ENCODE measurements at places on chromosomes 4 and X.
A peak's percentile ranks its signal among the peaks of the same experiment; 100 is the strongest.

DNA sequence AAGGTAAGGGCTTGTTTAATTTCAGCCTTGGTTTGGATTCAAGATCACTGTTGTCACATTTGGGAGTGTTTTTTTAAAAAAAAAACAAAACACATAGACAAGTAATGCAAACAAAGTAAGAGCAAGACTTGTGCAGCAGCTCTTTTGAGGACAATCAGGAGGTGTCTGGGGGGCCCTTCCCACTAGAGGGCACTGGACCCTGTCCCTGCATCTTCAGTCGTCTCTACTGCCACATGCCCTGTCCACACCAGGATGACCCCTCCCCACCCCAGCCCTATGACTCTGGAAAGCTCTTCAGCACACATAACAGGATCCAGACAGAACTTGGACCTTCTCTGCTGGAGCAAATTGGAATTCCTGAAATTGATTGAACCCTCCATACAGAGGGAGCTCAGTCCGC lies 71.0 kb downstream of the USP46 start:
- peak; percentile 27 for DNase-seq

DNA sequence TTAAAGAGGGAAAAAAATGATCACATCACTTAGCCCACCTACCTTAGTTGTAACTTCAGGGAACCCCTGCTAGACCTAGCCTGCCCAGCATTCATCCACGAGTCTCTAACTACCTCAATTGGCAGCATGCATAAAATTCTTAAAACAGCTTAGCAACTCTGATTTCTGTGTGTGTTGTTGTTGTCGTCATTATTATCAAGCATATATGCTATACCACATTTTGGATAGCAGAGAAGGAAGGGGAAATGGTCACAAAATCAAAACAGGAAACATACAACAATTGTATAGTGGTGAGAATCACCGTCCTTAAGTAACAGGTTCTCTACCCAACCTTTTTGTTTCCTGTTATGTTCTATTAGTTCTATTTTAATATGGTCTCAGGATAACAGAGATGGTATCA lies 2.7 kb upstream of the ACOT9 start:
- DNase-seq: no peak

DNA sequence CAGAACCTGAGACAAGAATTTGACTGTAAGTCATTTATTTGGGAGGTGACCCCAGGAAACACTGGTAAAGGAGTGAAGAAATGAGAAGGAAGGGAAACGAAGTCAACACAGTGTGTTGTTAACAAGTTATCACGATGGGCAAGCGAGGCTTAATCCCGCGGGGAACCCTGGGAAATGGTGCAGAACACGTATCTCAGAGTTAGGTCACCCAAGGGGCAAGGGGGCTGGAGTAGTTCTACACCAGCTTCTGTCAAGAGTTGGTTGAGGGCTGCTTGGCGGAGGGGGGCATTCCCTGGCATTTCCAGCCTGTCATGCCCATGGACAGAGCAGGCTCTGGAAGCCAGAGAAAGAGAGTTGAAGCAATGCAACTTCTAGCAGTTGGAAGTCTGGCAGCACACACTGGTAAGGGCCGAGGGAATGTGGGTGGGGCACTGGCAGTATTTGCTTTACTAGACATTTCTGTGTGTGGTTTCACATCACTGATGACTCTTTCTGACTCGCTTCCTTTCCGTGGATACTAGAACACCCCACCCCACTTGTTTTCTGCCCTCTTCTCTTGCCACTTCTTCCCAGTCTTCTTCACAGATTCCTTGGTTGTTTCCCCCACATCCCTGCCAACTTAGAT lies 52.2 kb upstream of the ADGRG2 start:
- no peak for DNase-seq

DNA sequence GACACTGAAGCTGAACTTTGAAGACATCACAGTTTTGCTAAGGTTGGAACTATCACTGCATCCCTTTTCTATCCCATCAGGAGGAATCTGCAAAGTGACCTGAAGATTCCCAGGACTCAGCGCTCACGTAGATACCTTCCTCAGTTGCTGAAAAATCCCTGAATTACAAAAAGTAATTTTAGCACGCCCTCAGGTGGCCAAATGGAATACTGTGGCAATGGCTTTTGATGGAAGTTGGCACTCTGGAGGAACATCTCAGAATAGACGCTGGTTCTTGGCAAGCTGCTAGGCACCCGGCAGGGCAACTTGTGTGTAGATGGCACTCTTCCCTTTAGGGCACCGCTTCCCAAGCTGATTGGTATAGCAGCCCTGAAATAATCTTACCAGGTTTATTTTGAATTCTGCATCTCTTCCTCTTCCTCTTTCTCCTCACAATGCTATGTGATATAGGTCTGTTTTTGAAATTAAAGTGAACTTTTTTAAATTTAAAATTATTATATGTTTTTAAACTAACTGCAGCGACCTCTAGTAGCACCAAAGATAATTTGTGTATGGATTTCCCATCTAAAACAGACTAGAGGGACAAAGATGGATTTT lies 16.3 kb upstream of the ESX1 start:
- DNase-seq: peak; percentile 55

DNA sequence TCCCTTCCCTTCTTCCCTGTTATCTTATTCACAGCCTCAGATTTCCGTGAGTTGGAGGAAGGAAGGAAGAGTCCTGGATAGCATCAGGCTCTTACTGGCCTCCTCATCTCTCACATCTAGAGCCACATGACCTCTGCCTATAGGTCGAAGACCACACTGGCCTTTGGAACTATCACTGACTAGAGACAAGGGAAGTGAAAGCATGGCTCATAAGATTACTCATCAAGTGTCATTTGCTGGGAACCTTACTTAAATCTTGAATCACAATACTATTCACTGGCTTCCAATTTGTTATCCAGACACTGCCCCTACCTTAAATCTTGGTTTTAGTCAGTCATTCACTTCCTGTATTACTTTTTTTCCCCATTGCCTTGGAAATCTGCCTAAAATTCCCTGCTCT lies 61.6 kb upstream of the MTMR8 start:
- DNase-seq: no peak

- DNase-seq: peak; percentile 60
Measured at GRCh38 chrX:71492231-71493065, 40.5 kb upstream of the OGT start.

- no peak for DNase-seq
Measured at GRCh38 chr4:105780176-105780575, 71.6 kb downstream of the GSTCD start.

DNA sequence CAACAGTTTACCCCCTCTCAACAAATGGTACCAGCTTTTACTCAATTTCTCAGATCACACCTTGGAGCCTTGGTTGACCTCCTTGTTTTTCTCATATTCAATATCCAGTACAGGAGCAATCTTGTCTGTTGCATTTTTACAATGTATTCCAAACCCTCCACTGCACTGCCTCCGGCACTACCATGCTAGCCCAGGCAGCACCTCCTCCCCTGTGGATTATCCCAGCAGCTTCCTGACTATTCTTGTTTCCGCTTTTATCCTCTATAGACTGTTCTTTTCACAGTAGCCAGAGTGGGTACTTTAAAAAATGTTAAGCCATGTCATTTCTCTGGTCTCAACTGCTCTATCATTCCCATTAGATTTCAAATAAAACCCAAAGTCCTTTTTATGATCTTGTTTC lies 253.4 kb upstream of the GPRIN3 start:
- no peak for DNase-seq

GRCh38 chrX:134683351-134684005 lies 25.2 kb upstream of the PLAC1 start:
- DNase-seq: no peak

DNA sequence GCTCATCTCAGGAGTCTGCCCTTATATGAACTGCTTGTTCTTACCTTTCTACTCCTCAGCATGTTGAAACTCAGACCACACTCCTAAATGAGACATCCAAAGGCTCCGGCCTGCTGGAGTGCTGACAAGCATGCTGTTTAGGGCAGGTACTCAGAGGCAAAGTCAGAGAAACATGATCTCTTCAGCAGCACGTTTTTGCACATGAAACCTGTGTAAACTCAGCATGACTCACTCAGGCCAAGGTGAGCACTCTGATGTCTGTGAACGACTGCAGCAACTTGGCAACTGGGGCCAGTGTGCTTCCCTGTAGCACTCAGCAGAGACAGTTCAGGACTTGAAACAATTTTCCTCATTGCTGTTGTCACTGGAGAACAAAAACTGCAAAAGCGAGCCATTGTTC lies 109.6 kb downstream of the PACRGL start:
- DNase-seq: no peak

- DNase-seq: no peak
Measured at GRCh38 chr4:61913619-61914018, 713.5 kb downstream of the ADGRL3 start.

DNA sequence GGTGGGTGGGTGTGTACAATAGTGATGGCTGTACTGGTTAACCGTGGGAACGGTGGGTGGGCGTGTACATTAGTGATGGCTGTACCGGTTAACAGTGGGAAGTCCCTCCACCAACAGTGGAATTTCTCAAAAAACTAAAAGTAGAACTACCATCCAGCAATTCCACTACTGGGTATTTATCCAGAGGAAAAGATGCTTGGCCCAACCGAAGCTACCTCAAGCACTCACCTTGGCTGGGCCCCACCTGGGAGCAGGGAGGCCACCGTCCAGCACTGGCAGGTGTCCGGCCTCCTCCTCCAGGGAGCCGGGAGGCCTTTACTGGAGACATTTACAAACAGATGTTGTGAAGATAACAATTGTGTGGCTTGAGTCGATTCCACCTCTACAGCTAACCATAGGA lies 6.0 kb upstream of the MAEA start:
- DNase-seq: no peak

- no peak for DNase-seq
Measured at GRCh38 chr4:75069493-75070074, 136.7 kb downstream of the PARM1 start.

DNA sequence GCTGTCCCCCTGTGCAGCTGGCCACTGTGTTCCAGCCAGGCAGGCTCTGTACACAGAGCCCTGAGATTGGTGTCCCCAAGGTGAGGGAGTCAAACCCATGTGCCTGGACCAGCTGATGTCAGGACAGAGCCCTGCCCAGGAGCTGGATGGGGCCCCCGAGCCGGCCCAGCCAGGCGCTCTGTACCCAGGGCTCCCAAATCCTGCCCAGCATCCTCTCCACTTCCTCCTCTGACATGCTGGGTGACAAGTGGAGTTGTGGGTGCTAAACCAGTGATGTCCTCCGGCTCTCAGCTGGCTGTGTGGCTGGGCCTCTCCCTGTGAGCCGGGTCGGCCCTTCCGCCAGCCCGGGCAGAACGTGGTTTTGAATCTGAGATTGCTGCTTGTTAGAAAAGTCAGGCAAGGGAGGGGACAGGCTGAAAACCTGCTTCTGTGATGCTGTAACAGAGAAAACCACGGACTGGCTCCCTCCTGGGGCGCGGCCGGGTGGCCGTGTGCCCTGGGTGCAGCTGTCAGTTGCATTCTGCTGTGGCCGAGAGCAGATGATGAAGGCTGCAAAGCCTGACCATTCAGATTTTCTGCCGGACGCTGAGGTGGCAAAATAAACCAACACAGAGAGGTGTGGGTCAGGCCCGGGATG lies 7.9 kb upstream of the CPLX1 start:
- no peak for DNase-seq

Data from activated T-cell treated with anti-CD3 and anti-CD28 coated beads, Interleukin-2, amount 50 U/mL, for 48 hours (primary cell).